ENCODE measurements at places on chromosomes 5 and 9.

DNA sequence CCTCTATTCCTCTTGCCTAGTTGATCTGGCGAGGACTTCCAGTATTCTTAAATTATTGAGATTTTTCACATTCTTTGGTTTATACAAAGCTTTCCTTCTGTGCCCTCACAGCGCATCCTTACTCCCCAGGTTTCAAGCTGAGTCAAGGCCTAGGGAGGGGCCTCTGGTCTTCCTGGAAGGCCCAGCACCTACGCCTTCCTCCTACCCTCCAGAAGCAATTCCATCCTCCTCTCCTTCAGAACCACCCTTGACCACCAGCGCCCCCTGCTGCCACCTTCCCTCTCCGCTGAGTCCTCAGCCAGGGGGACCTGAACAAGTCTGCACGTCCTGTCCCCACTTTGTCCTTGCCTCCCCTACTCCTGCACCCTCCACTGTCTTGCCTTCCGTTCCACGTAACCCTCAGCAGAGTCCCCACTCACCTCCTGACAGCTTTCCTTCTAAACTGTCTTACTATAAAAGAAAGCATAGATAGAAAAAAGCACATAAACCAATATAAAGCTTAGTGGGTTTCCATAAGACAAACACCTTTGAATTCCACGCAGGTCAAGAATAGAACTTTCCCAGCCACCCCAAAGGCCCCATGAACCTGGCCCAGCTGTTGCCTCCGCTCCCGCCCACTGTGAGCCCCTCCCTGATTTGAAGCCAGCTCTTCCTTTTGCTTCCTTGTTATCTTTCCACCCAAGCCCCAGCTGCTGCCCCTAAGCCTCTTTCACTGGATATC, 63.0 kb upstream of the CTSL start:
- H3K27ac ChIP-seq: no peak overlapping the region
- H3K4me3 ChIP-seq: no peak overlapping the region
- peaks cover 12% of the 10 kb centered on the region for H3K27me3 ChIP-seq
- peak; percentile 8 for DNase-seq

- no peaks in the 10 kb centered on the region for H3K4me1 ChIP-seq
- no peak for DNase-seq
- no peak overlapping the region for H3K27ac ChIP-seq
These were observed 121.9 kb upstream of the RFX3 start for GRCh38 chr9:3647652-3648051.

DNA sequence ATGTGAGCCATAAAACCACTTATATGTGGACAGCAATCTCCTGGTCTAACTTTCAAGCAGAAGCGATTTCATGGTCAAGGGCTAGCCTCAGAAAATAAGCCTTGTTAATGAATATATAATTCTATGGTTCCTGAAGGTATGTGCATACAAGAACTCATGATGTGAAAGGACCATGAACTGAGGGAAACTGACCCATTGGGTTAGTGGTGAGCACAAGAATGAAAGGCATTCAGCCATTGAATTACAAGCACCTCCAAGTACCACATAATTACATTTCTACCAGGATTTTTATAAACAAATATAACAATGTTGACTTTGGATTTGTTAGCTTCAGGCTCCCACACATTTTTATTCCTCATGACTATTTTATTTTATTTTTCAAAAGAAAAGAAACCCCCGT, 459.0 kb downstream of the TLE4 start:
- H3K27ac ChIP-seq: no peak overlapping the region
- no peaks in the 10 kb centered on the region for H3K36me3 ChIP-seq
- H3K27me3 ChIP-seq: no peaks in the 10 kb centered on the region
- DNase-seq: no peak
- H3K4me1 ChIP-seq: no peaks in the 10 kb centered on the region
- H3K4me3 ChIP-seq: no peak overlapping the region

- no peaks in the 10 kb centered on the region for H3K4me1 ChIP-seq
- no peak overlapping the region for H3K4me3 ChIP-seq
- DNase-seq: no peak
- no peaks in the 10 kb centered on the region for H3K36me3 ChIP-seq
- no peaks in the 10 kb centered on the region for H3K27me3 ChIP-seq
These were observed 7.4 kb downstream of the ZBTB26 start for GRCh38 chr9:122923947-122924346.

DNA sequence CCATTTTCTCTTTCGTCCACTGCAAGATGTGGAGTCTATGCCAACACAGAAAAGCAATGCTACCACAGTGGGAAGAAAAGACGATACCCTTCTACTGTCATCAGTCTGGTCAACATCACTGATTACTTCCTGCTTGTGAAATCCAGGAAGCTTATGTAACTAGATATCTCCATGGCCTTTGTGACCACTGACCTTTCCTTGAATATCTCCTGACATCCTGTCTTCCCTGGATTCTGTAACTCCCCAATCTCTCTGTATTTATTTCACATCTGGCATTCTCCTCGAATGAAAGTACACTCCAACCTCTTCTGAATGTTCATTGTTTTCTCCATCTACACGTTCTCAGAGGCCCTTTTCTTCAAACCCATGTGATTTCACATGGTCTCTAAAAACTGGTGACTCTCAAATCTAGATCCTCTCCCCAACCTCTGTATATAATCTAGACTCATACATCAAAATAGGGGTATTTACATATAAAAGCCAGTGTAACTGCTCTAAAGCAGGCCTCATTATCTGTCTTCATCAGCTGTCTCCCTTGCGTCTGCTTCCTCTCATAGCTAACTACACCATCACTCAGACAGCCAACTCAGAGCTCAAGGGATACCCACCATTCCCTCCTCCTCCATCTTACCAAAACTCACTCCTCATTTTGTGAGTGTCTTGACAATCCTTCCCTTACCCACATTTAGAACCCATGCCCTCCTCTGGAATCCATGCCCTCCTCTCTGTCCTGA, 156.8 kb downstream of the SEMA5A start:
- H3K27me3 ChIP-seq: no peaks in the 10 kb centered on the region
- no peak for DNase-seq
- no peaks in the 10 kb centered on the region for H3K36me3 ChIP-seq
- no peak overlapping the region for H3K27ac ChIP-seq
- H3K4me1 ChIP-seq: no peaks in the 10 kb centered on the region
- H3K4me3 ChIP-seq: no peak overlapping the region

- H3K4me3 ChIP-seq: no peak overlapping the region
- H3K36me3 ChIP-seq: no peaks in the 10 kb centered on the region
- H3K4me1 ChIP-seq: no peaks in the 10 kb centered on the region
- H3K27ac ChIP-seq: no peak overlapping the region
- DNase-seq: no peak
These were observed 513.0 kb upstream of the ADAMTS16 start for GRCh38 chr5:4627131-4627530.

DNA sequence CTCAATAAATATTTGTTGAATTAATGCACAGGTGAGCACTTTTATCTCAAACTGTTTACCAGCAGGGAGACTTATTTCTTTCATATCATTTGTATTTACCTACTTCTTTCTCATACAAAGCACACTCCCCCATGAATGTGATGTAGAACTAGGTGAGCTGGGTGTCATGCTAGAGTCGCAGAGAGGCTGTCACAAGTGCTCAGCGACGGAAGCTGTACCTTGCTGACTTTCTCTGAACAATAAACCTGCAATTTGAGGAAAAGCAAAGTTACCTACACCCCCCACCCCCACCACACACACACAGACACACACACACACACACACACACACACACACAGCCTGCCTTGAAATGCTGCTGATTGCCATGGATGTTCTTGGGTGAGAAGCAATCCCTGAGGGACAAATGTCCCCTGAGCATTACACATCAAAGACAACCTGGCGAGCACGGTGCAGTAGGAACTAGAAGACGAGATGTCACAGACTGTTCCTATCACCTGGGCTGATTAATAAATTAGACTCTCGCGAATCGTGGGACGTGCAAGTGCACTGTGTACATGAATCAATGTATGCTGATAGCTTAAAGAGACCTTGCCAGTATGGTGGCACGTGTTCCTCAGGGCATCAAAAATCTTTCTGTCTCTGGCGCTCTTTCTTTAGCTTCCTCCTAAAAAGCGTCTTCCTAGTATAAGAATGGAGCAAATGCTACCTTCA, 66.1 kb downstream of the BRINP1 start:
- H3K27ac ChIP-seq: no peak overlapping the region
- no peak overlapping the region for H3K4me3 ChIP-seq

DNA sequence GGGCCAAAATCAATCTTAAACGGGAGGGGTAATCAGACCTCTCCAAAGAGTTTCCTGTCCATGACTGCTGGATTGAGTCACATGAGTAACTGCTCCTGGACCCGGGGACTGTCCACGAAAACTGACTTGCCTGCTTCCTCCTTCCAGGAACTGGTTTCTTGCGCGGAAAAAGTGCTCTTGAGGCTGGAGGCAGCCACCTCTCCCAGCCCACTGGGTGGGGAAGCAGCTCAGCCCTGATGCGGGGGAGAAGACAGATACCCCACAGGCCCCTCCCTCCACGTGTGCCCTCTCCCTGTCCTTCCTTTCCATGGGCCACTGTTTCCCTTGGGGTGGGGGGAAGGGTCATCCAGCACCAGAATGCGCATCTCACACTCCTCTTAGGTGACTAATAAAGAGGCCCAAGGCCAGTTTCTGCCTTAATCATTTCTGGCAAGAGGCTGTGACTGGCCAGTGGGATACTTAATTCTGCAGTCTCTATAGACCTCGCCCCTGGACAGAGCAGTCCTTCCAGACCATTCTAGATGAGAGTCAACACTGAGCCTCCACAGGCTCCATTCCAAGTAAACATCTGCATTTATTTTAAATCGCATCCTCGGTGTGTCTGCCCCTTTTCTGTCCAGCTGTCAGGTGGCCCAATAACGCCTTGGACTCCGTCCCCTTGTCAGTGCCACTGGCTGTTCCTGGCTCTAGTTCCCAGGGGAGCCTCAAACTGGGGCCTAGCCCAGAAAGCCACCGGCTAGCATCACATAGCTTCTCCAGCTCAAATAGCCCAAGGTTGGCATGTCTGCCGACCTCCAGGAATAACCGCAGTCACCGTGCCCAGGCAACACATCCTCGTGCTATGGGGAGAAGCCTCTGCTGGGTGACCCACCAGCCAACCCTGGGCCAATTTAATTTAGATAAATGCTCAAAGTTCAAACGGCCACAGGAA, 12.0 kb downstream of the REXO4 start:
- DNase-seq: no peak
- H3K27me3 ChIP-seq: no peaks in the 10 kb centered on the region
- H3K4me3 ChIP-seq: no peak overlapping the region
- no peaks in the 10 kb centered on the region for H3K4me1 ChIP-seq

DNA sequence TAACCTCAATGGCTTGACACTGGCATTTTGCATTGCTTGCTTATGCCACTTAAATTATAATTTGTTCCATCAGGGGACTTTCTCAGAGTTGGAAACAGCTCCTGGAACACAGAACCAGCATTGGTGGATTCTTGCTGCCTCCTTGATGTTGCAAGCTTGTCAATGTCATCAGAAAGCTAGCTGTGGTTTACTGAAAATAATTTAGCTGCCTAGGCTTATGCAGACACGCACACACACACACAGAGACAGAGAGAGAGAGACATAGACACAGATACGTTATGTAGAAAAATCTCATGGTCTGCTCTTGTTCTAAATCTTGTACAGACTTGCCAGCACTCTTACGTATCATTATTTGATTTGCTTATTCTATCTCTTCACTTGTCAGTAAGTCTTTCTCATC, 78.0 kb downstream of the HMHB1 start:
- no peak overlapping the region for H3K27ac ChIP-seq
- DNase-seq: no peak
- no peaks in the 10 kb centered on the region for H3K4me1 ChIP-seq
- H3K4me3 ChIP-seq: no peak overlapping the region

GRCh38 chr9:35659340-35659739, 1.2 kb downstream of the CCDC107 start:
- peak overlapping the region; percentile 81 for H3K4me3 ChIP-seq
- H3K27me3 ChIP-seq: no peaks in the 10 kb centered on the region
- peaks cover 77% of the 10 kb centered on the region for H3K4me1 ChIP-seq

- H3K27me3 ChIP-seq: no peaks in the 10 kb centered on the region
- no peak for DNase-seq
- H3K27ac ChIP-seq: no peak overlapping the region
- H3K4me3 ChIP-seq: no peak overlapping the region
- no peaks in the 10 kb centered on the region for H3K4me1 ChIP-seq
These were observed 616.2 kb downstream of the PRELID2 start for GRCh38 chr5:145218982-145219381.

- no peak for DNase-seq
- no peaks in the 10 kb centered on the region for H3K36me3 ChIP-seq
- no peaks in the 10 kb centered on the region for H3K4me1 ChIP-seq
These were observed 104.1 kb upstream of the BASP1 start for GRCh38 chr5:17113174-17113958.

DNA sequence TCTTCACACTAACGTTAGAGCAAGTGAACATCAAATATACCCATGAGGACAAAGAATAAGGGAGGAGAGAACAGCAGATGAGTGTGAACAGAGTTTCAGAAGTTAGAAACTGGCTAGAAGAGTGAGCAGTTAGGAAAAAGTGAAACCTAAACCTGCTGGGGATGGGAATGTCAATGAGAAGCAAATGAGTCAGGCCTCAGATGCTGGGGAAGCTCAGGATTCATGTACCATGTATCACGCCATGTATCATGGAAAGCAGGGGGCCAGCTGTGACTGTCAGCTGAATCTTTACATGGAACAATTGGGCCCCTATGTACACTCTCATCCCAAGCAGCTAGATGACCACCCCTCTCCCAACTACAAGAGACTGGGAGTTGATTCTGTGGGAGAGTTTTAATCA, 16.2 kb downstream of the GDF9 start:
- DNase-seq: no peak
- no peak overlapping the region for H3K27ac ChIP-seq
- H3K27me3 ChIP-seq: no peaks in the 10 kb centered on the region
- no peaks in the 10 kb centered on the region for H3K36me3 ChIP-seq

DNA sequence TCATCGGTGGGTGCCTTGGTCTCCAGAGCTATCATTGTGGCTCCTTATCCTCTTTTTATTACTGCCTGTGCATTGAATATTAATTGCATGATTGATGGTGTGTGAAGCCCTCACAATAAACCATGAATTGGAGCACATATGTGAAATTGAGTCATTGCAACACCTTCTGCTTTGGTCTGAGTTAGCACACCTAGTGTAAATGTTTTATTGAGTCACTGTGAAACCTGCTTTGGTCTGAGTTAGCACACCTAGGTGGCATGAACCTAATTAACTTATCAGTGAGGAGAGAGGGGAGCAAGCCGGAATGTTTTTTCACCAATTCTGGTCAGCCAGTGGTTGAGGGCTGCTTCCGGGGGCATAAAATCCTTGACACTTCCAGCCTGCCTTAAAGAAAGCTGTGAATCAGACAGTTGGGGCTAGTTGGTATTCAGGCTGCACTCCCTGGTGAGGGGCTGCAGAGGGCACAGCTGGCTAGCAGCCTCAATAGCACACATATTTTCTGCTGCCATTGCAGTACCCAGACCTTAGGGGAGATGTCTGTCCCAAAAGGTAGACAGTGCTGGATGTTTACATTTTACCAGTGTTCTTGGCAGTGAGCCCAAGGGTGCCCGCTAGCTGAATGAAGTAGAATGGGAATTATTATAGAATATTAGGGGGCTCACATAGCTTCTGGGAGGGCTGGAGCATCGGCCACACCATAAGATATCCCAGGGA, 76.5 kb upstream of the GOLM1 start:
- no peak overlapping the region for H3K27ac ChIP-seq

DNA sequence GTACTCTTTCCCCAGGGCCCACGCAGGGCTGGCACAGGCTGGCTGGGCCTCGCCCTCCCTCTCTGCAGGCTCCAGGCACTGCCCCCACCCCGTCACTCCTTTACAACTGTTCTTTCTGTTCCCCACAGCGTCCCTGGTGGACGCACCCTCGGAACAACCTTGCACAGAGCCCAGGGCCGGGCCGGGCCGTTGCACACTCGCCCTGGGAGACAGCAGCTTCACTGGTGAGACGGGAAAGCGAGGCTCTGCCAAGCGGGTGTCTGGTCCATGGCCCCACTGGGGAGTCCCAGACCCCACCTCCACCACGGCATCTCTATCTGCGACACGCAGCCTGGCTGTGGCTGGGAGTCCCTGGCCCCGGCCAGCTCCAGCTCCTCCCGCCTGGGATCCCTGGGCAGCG, 18.4 kb upstream of the QSOX2 start:
- H3K27me3 ChIP-seq: peaks cover 22% of the 10 kb centered on the region
- H3K4me1 ChIP-seq: peaks cover 16% of the 10 kb centered on the region
- no peak for DNase-seq

All from T-cell (primary cell).